ENCODE measurements at places on chromosomes 1 and 21. TPM values are rescaled to one million over a fixed set of nuclear protein-coding genes. Genes with fewer than 3 reads are reported as not detected.
A peak's percentile ranks its signal among the peaks of the same experiment; 100 is the strongest.

GRCh38 chr1:159473335-159473734, 33.8 kb downstream of the OR10J1 start:
- DNase-seq: no peak
- H3K4me1 ChIP-seq: no peaks in the 10 kb centered on the region
- no peaks in the 10 kb centered on the region for H3K36me3 ChIP-seq
- no peak overlapping the region for H3K27ac ChIP-seq

DNA sequence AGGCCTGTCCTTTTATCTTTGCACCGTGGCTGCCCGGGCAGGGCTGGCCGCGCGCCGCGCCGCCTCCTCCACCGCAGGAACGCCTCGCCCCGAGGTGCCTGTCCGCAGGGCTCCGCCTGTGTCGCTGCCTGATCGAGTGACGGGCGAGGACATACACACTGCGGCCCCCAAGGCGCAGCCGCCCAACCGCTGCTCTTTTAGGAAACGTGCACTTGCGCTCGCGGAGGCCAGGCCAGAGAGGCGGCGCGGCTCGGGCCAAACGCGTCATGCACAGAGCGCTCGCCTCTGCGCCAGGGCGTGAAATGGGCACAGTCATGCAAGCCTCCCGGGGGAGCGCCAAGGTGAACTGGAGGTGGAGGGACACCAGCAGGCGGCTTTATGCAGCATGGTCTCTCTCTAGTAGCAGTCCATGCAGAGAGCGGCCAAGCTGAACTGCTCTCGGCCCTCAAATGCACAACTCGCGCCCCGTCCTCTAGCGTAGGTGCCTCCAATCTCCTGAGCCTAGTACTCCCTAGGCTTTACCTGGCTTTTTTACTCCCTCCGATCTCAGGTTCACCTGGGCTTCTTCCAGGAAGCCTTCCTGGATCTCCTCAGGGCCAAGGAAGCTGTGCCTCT, 12.9 kb downstream of the TRABD2B start:
- H3K4me1 ChIP-seq: peaks cover 4% of the 10 kb centered on the region
- no peak overlapping the region for H3K27ac ChIP-seq

GRCh38 chr1:28813931-28814465, 2.0 kb downstream of the OPRD1 start:
- no peak overlapping the region for H3K4me3 ChIP-seq
- H3K27me3 ChIP-seq: peaks cover 68% of the 10 kb centered on the region
- no peak overlapping the region for H3K27ac ChIP-seq
- peaks cover 1% of the 10 kb centered on the region for H3K4me1 ChIP-seq
- H3K36me3 ChIP-seq: no peaks in the 10 kb centered on the region

Gene SPRR2E
- total RNA-seq: not detected

Gene DDAH1
- total RNA-seq: not detected

- no peak overlapping the region for H3K27ac ChIP-seq
- no peak overlapping the region for H3K4me3 ChIP-seq
- no peak for DNase-seq
- H3K36me3 ChIP-seq: no peaks in the 10 kb centered on the region
- no peaks in the 10 kb centered on the region for H3K27me3 ChIP-seq
These were observed 14.2 kb downstream of the DFFB start for GRCh38 chr1:3871451-3871805.

Gene NGF
- total RNA-seq: not detected

Gene AMIGO1
- total RNA-seq: 32.8 TPM

- no peaks in the 10 kb centered on the region for H3K36me3 ChIP-seq
- peaks cover 3% of the 10 kb centered on the region for H3K27me3 ChIP-seq
- H3K4me1 ChIP-seq: peaks cover 11% of the 10 kb centered on the region
- H3K27ac ChIP-seq: no peak overlapping the region
- DNase-seq: no peak
These were observed 5.1 kb upstream of the C1orf159 start for GRCh38 chr1:1120866-1121591.

DNA sequence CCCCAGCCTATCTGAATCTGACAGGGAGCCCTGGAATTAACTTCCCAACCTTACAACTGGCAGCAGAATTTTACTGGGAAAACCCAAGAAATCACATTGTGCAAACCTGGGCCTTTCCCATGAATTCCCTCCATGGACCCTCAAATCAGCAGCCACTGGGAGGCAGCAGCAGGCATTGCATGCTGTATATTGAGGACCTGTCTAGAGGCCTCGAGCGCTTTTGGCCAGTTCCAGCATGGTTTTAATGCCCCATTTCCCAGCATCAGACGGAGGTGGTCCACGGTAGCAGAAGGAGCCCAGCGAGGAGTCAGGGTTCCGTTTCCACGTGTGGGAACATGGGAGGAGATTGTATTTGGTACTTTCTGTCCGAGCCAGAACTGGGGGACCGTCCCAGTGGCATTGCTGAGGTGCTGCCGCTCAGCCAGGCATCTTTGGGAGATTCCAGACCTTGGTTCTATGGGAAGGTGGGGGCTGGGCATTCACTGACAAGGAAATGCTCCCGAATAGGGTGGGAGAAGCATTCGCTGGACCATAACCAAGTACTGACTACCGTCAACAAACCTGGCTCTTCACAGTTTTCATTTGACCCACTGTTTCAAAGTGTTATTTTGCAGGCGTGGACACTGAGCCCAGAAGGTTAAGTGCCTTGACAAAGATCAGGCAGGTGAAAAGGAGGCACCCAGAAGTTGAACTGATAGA, 15.9 kb downstream of the BMP8A start:
- H3K4me1 ChIP-seq: peaks cover 4% of the 10 kb centered on the region
- no peaks in the 10 kb centered on the region for H3K27me3 ChIP-seq
- no peak for DNase-seq
- H3K36me3 ChIP-seq: no peaks in the 10 kb centered on the region
- no peak overlapping the region for H3K27ac ChIP-seq

Gene GSTM5
- total RNA-seq: not detected

Gene AMPD1
- not detected for total RNA-seq

DNA sequence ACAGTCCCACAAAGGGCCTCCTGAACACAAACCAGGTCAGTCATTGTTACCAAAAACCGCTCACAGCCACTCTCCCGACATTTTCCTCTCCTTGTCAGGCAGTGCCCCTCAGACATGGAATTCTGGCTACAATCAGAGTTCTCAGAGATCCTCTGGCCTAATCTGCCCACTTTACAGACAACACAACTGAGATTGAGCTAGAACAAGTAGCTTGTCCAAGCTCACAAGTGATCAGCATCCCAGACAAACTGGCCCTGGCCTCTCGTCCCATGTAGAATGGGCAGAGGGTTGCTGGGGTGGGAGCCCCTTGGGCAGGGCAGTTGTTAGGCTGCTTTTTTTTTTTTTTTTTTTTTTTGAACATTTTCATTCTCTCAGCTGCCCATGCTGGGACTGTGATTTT, 57.2 kb downstream of the KCNN3 start:
- H3K36me3 ChIP-seq: no peaks in the 10 kb centered on the region
- no peak overlapping the region for H3K27ac ChIP-seq
- no peak for DNase-seq
- H3K4me1 ChIP-seq: peaks cover 8% of the 10 kb centered on the region
- H3K27me3 ChIP-seq: peaks cover 8% of the 10 kb centered on the region

DNA sequence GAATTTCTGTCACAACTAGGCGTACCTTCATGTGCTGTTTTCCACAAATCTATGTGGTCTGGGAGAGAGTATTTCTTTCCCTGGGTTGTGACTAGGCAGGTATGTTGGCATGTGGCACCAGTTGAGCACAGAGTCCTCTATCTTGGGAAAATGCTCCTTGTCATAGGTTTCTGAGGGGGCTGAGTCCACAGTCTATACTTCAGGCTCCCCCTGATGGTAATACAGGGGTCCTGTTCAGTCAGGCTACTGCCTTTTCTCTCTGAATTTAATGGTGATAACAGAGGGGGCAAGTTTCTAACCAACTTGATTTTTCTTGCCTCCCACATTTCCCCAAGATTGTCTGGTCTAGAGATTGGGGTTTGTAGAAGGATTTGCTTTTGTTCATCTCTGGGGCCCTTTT, 35.8 kb downstream of the VANGL1 start:
- H3K36me3 ChIP-seq: no peaks in the 10 kb centered on the region
- DNase-seq: no peak
- no peaks in the 10 kb centered on the region for H3K27me3 ChIP-seq
- H3K4me3 ChIP-seq: no peak overlapping the region
- no peaks in the 10 kb centered on the region for H3K4me1 ChIP-seq

Gene VANGL2
- total RNA-seq: 0.10 TPM

Gene GART
- 91.8 TPM for total RNA-seq

Gene KCNK2
- total RNA-seq: not detected

DNA sequence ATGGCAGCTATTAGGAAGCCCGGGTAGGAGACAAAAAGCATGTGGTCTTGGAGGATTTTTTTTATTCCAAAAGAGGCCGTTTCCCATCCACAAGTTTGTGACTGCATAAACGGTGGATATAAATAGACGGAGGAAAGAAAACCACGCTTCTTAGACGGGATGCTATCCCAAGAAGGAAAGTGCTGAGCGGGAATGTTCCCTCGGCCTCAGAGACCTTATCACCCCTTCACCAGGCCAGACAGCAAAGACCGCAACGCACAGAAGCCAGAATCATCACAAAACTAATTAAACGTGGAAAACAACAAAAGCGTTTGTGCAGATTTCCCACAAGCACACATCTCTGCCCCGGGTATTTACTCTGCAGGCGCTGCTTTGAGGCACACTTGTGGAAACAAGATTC, 43.2 kb downstream of the HLCS start:
- peak overlapping the region; percentile 41 for H3K27ac ChIP-seq
- DNase-seq: no peak
- H3K4me1 ChIP-seq: peaks cover 10% of the 10 kb centered on the region
- peaks cover 2% of the 10 kb centered on the region for H3K36me3 ChIP-seq

DNA sequence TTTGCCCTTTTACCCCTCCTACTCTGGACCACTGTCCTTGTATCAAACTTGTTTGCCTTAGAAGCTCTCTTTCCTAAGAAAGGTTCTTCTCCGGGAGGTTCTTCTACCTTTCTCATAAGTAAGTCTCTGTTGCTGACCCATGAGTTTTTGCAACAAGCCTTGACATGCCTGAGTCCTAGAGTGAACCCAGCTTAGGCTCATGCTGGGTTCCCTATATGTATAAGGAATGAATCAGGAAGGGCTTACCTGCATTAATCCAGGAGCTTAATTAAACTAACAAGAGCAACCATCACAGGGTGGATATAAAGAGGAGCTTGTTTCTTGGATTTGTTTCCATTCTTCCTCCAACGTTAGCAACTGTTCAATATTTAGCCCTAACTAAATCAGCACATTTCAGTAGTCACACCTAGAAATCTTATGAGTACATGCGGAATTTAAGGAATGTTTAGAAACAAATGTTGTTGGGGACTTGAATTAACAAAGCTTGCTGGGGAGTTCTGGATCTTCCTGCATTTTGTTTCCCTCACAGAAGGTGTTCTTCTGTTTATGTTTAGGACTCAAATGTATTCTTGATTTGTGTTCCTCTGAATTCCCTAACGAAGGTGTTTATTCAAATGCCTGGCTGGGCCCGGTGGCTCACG, 64.3 kb upstream of the RAB3GAP2 start:
- no peaks in the 10 kb centered on the region for H3K4me1 ChIP-seq
- H3K36me3 ChIP-seq: no peaks in the 10 kb centered on the region
- H3K27me3 ChIP-seq: no peaks in the 10 kb centered on the region
- no peak overlapping the region for H3K4me3 ChIP-seq

Gene REN
- not detected for total RNA-seq

DNA sequence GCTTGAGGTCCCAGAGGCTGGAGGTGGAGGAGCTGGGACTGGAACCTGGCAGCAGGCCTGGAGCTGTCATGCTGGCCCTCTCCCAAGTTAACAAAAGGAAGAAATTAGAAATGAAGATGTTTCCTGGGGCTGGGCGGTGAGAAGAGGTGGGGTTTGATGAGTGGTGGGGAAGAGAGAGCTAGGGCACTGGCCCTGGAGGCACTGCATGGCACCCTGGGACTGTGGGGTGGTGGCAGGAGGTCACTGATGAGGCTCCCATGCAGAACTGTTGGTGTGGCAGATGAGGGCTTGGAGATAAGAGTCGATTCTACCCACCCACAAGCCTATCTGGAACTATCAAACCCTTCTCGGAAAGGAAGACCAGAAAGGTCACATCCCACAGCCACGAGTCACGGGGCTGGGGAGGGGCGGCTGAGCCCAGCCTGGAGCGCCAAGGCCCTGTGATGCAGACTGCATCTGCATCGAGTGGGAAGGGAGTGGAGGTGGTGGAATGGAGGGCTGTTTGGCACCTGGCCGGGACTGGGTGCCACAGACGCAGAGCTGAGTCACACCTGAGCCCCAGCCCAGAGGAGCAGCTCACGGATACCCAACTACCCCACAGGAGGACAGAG, 29.4 kb downstream of the MRPL37 start:
- DNase-seq: no peak
- peaks cover 16% of the 10 kb centered on the region for H3K4me1 ChIP-seq
- H3K27ac ChIP-seq: no peak overlapping the region

DNA sequence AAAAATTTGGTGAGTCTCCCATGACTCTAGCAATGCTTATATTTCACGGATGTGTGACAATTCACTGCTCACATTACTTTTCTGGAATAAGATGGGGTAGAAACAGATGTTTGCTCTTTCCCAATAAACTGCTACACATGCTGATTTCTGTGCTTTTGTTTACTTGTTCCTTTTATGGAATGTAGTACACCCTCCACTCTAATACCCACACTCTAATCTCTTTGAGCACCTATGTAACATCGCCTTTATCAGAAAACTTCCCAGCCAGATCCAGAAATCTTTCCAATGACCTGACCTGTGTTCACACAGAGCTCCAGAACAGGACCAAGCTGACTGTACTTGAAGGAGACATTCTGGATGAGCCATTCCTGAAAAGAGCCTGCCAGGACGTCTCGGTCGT, 4.2 kb downstream of the HSD3B2 start:
- H3K4me3 ChIP-seq: no peak overlapping the region
- no peaks in the 10 kb centered on the region for H3K4me1 ChIP-seq
- no peaks in the 10 kb centered on the region for H3K36me3 ChIP-seq
- no peak overlapping the region for H3K27ac ChIP-seq
- DNase-seq: no peak

- no peaks in the 10 kb centered on the region for H3K36me3 ChIP-seq
- no peak overlapping the region for H3K4me3 ChIP-seq
- H3K27me3 ChIP-seq: peaks cover 3% of the 10 kb centered on the region
- no peak overlapping the region for H3K27ac ChIP-seq
- no peak for DNase-seq
- H3K4me1 ChIP-seq: peaks cover 3% of the 10 kb centered on the region
These were observed 27.8 kb upstream of the FOXE3 start for GRCh38 chr1:47388030-47388890.

DNA sequence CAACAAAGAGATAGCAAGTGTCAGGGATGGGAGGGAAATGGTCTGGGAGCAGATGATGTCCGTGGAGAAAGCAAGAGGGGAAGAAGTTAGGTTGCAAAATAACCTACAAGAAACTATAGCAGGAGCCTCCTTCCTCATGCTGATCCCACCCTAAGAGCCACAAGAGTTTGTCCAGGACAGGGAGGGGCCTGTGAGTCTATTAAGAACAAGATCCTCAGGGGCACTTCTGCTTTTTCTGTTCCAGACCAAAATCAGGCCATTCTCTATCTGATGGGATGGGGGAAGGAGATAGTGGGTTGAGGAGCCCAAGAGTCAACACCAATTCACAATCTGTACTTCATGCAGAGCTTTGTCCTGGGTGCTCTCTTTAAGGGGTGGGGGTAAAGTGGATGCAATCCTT, 7.7 kb upstream of the ATP1A4 start:
- H3K36me3 ChIP-seq: no peaks in the 10 kb centered on the region
- H3K27me3 ChIP-seq: peaks cover 11% of the 10 kb centered on the region
- no peak overlapping the region for H3K4me3 ChIP-seq
- no peaks in the 10 kb centered on the region for H3K4me1 ChIP-seq
- DNase-seq: no peak

GRCh38 chr1:93253516-93253915, 73.0 kb downstream of the CCDC18 start:
- H3K27ac ChIP-seq: no peak overlapping the region
- no peak for DNase-seq
- H3K4me1 ChIP-seq: no peaks in the 10 kb centered on the region
- no peaks in the 10 kb centered on the region for H3K27me3 ChIP-seq

Gene CNTN2
- total RNA-seq: not detected
